ENCODE measurements at places on chromosomes 16 and 17.

DNA sequence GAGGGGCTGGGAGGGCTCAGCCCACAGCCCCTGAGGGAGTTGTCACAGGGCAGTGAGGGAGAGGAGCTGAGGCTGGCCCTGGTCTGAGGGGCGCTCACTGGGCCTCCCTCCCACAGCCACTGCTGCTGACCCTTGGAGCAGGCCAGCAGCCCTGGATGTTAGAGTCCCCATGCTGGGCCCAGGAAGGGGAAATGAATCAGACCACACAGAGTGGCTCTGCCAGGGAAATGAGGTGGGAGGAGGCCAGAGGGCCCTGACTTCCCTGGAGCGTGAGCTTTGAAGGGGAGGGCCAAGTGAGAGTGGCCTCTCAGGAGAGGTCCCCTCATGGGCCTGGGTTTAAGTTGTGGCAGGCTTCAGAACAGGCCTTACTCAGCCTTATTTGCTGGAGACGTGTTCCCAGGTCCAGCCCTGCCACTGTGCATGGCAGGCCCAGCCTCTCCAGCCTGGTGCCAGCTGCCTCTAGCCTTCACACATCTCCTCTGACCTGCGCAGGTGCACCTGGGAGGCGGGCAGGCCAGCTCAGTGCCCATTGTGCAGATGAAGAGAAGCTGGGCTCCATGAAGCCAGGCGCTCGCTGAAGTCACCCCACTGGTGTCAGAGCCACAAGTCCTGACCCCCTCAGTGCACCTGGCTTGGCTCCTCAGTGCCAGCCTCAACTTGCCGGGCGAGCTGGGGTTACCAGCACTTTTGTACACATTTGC is 15.4 kb downstream of the GPT2 start:
- peak; percentile 53 for DNase-seq

GRCh38 chr17:30956764-30957374 is 14.0 kb upstream of the RNF135 start:
- peak; percentile 19 for DNase-seq

DNA sequence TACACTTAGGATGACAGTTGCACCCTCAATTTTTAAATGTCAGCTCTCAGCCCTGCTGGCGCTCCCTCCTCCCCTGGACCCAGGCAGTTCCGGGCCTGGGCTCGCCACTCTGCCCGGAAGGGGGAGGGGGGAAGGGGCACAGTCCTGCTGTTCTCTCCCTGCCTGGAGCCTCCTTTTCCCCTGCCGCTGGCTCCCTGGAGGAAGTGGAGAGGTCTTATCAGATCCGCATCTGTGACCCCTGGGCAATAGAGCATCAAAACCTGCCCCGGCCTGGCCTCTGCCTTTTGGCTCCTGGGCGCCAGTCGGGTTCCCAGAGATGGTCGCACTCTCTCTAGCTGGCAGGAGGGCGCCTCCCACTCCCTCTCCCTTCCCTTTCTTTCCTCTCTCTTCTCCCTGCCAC is 149.3 kb downstream of the IRF8 start:
- DNase-seq: no peak

- DNase-seq: no peak
These were observed 22.1 kb downstream of the NUBP1 start for GRCh38 chr16:10765772-10766171.

GRCh38 chr16:49745311-49745747 is 110.6 kb downstream of the ZNF423 start:
- no peak for DNase-seq
